ENCODE measurements at places on chromosomes 2 and 18. TPM values are rescaled to one million over a fixed set of nuclear protein-coding genes. Genes with fewer than 3 reads are reported as not detected.
A peak's percentile ranks its signal among the peaks of the same experiment; 100 is the strongest.

DNA sequence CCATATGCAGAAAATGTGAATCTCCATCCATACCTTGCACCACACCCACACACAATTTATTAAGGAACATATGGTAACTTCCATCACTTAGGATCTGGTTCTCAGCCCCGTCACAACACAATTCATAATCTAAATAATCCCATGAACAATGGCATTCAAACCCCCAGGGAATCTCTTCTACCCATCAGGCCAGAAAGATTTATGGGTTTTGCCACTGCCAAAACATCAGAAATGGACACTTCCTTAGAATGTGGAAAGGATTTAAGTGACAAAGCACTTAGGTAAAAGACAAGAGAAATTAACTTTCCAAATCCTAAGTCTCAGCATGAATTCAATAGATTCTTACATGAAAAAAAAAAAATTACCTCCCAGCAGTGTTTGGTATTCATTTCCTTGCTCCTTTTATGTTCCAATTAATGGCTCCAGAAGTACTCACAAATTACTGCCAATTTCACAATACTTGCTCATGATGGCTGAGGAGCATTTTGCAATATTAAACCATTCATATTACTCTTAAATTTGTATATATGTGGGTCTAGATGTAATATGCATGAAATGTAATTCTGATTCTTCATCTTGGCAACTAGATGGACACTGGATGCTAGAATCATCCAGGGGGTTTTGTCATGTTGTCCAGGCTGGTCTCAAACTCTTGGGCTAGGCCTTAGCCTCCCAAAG, 56.5 kb upstream of the TMEM247 start:
- no peak for DNase-seq

GRCh38 chr18:79588636-79589481, 90.7 kb upstream of the CTDP1 start:
- peak; percentile 97 for DNase-seq

DNA sequence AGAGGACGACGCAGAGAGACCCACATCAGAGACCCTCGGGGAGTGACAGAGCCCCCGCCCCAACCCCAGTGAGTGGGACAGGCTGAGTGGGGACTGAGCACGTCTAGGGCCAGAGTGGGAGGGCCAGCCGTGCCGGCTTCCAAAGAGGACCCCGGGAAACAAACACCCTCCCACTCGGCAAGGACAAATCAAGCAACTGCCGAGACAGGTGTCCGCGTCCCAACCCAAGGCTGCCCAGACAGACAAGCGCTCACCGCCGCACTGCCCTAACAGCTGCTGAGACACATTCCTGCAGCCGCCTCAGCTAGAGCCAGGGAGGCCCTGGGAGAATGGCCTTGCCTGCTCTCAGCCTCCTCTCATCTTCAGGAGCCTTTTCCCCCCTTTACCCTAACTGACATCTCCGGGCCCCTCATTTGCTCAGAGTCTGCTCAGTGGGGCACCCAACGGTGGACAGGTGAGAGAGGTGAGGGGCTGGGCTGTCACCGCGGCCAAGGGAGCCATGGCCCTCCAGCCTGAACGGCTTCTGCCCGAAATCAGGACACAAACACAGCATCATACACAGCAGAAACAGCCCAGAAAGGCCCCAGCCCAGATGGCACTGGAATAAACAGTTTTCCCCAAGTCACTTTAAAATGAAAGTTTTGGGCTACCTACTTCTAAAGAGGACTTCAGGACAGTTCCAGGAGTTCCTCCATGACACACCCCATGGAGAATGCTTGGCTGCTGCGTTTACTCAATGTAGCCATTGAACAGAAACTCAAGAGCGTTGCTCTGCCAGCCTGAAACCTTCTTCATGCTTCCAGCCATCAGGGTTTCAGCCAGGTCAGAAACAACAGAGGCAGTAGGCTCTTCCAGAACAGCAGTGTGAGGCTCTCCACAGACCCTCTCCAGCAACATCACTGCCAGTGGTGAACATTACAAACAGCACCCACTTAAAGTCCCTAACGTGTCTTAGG, 23.6 kb downstream of the SLC66A2 start:
- no peak for DNase-seq

GRCh38 chr2:206863716-206864115, 75.6 kb upstream of the CPO start:
- no peak for DNase-seq

- peak; percentile 74 for DNase-seq
Measured at GRCh38 chr2:105545730-105546627, 147.1 kb upstream of the FHL2 start.

- peak; percentile 85 for DNase-seq
Measured at GRCh38 chr2:23480957-23481797, 96.2 kb downstream of the KLHL29 start.

DNA sequence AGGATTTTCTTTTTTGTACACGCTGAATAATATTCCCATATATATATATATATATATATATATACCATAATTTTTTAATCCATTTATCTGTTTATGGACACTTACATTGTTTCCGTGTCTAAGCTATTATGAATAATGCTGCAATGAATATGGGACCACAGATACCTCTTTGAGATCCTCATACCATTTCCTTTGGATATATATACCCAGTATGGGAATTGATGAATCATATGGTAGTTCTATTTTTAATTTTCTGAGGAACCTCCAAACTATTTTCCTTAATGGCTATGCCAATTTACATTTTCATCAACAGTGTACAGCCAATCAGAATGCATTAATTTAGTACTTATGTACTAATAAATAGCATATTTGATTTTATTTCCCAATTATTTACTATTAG, 53.1 kb downstream of the MERTK start:
- DNase-seq: no peak

TRABD2A gene
- 0.33 TPM for total RNA-seq

LRP2 gene
- 0.41 TPM for total RNA-seq

AQP4 gene
- total RNA-seq: not detected

OTOS gene
- not detected for total RNA-seq

PLGLB2 gene
- total RNA-seq: not detected
